Activated CD8-positive, alpha-beta memory T cell treated with anti-CD3 and anti-CD28 coated beads, Interleukin-2, amount 50 U/mL, for 48 hours (primary cell): ENCODE measurements at places on chromosomes 5 and 9.

- DNase-seq = no peak
Observed at GRCh38 chr9:129272348-129273025, 94.4 kb upstream of the IER5L start.

DNA sequence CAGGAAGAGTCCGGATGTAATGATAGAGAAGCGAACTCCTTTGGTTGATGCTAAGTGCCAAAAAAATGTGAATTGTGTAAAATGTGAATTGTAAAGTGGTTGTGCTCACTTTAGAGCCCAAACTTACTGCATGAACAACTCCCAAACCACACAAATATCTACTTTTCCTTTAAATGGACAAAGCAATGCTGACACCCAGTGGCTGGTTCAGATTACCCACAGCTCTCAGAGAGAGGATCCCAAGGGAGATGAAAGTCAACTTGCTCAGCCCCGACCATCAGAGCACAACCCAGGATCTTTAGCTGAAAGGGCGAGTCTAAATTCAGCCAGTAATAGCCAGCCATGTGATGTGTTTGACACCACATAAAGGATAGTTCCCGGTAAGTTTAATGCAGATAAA, 133.7 kb downstream of the NMUR2 start:
- DNase-seq = no peak

GRCh38 chr9:88180081-88180765, 41.9 kb upstream of the SPATA31C2 start:
- DNase-seq = no peak

DNA sequence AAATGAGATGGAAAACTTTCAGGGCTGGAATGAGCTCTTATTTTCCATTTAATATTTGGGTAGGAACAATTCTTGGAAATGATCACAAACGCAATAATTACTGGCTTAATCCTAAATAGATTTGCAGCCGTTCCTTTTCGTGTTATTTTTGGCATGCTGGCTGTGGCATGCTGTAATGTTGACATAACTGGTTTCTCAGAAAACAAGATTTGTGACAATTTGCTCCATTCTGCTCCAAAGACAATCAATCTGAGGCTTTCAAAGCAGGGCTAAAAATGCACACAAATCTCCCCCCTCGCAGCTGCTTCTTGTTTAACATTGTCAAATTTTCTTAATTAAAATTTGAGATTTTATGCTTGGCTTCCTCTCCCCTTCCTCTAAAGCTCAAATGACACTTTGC, 151.2 kb downstream of the TTC39B start:
- DNase-seq = no peak

DNA sequence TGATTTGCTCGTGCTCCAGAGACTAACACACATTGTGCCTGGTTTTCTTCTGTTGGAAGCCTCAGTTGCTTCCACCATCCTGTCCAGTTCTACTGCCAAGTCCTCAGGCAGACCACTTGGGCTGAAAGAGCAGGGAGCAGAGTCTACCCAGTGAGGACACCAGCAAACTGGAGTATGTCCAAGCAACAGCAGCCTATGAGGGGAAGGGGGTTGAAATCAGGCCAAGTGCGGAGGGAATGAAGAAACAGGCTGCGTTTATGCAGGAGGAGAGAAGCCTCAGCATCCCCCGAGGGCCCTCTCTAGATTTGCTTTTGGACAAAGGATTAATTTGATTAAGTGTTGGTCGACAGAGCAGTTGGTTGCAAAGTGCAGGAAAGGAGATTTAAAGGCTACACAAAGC, 14.5 kb downstream of the DOCK2 start:
- no peak for DNase-seq

DNA sequence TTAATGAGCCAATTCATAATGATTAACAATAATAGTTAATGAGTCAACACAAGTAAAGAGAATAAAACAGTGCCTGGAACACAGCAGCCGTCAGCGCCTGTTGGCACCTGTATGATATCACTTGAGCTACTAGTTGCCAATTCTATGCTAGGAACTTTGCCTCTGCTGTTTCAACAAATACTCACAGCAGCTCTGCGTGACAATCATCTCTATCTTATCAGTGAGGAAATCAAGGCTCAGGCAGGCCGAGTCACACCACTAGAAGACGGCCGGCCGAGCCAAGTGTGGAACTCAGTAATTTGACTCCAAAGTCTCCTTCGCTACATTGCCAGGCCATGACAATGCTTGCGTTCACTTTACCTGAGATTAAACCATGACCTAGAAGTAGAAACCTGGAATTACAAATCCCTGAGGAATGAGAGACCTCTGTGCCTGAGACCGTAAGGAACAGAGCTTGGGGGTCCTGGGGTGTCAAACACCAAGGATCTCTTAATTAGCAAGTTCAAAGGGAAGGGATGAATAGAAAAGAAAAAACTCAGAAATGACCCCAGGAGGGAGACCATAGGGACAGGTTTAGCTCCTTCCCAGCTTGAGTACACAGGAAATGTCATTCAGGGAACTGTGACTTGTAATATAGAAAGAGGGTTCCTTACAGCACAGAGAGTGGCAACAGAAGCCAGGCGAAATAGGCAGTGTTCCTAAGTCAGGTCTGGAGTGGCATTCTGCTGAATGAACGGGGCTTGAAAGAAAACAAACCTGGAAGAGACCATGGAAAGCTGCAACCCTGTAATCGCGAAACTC, 109.1 kb downstream of the SUSD1 start:
- DNase-seq = no peak

- no peak for DNase-seq
Observed at GRCh38 chr5:109614301-109614700, 75.4 kb upstream of the MAN2A1 start.

DNA sequence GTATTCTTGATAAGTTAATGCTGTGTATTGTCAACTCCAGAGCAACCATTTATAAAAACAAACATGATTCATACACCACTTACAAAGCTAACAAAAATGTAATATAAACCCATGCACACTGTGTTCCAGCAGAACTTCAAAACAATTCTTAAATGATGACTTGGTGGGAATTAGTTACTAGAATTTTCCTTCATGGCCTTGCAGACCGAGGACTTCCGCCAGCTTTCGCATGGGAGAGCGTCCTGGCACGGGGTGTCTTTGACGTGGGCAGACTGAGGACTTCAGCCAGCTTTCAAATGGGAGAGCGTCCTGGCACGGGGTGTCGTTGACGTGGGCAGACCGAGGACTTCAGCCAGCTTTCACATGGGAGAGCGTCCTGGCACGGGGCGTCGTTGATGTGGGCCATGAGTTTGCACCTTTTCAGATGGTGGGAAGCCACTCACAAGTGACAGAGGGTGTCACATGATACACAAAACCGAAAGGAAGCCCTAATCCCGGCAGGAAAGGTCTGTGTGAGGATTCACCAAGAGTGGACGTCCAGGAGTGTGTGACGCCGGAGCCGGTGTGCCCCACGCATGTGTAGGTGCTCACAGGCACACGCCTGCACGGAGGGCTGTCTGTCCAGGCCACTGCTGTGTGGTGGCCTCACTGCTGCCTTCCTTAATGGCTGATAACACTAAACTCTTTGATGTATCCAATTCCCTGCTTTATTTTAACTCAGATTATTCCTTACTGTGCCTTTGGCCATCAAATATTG, 211.3 kb upstream of the IRX4 start:
- no peak for DNase-seq

DNA sequence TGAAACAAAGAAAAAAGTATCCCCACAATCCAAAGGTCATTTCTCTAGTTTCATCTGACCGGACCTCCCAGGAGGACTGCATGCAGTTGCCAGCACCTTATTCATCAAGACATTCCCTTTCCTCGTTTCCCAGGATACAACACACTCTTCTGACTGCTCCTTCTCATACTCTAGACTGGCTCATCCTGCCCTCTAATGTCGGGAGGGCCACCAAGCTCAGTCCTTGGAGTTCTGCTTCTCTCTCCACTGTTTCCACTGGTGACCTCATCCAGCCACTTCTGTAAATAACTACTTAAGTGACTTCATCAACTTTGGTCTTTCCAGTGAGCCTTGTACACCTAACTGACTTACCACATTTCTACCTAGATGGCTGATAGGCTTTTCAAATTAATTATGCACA, 179.1 kb downstream of the EPB41L4A start:
- no peak for DNase-seq

DNA sequence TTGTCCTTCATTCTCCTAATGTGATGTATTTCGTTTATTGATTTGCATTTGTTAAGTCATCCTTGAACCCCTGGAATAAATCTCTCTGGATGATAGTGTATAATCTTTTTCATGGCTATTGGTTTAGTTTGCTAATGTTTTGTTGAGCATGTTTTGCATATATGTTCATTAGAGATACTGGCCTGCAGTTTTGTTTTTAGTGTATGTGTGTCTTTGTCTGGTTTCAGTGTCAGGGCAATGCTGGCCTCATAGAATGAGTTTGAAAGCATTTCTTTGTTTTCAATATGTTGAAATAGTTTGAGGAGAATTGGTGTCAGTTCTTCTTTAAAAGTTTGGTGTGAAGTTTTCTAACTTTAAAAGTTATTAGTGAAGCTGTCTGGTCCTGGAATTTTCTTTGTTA, 149.6 kb upstream of the ATP10B start:
- DNase-seq = no peak

GRCh38 chr5:173866243-173866857, 21.8 kb upstream of the CPEB4 start:
- DNase-seq = no peak

DNA sequence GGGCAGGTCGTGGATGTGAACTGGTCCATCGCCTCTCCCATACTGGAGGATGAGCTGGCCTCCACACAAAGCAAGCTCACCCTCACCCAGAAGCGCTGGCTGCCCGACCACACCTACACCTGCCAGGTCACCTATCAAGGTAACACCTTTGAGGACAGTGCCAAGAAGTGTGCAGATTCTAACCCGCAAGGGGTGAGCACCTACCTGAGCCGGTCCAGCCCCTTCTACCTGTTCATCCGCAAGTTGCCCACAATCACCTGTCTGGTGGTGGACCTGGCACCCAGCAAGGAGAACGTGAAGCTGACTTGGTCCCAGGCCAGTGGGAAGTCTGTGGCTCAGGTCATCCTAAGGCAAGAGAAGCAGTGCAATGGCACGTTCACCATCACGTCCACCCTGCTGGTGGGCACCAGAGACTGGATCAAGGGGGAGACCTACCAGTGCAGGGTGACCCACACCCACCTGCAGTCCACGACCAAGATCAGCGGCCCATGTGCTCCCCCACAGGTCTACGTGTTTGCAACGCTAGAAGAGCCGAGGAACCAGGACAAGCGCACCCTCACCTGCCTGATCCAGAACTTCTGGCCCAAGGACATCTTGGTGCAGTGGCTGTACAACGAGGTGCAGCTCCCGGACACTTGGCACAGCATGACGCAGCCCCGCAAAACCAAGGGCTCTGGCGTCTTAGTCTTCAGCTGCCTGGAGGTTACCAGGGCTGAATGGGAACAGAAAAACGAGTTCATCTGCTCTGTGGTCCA, 71.3 kb downstream of the INSL6 start:
- no peak for DNase-seq

DNA sequence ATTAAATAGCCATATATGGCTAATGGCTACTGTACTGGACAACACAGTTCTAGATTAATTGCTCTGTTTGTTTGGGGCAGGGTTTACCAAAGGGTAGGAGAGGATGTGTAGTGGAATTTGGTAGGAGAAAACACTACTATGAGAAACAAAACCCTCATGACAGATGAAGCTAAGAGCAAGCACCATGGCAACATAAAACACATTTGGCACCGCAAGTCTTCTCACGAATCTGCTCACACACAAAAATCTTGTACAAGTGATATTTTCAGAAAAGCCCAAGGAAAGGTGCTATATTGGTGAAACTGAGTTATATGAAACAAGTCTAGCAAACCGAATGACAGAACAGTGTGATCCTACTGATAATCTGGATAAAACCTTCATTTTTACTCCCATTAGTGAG, 38.5 kb downstream of the CSF2 start:
- no peak for DNase-seq

- DNase-seq = no peak
Observed at GRCh38 chr5:137201876-137202275, 297.2 kb downstream of the SPOCK1 start.

GRCh38 chr5:9877488-9877887, 247.3 kb upstream of the TAS2R1 start:
- DNase-seq = no peak

GRCh38 chr9:79668956-79669355, 97.2 kb downstream of the TLE4 start:
- no peak for DNase-seq

DNA sequence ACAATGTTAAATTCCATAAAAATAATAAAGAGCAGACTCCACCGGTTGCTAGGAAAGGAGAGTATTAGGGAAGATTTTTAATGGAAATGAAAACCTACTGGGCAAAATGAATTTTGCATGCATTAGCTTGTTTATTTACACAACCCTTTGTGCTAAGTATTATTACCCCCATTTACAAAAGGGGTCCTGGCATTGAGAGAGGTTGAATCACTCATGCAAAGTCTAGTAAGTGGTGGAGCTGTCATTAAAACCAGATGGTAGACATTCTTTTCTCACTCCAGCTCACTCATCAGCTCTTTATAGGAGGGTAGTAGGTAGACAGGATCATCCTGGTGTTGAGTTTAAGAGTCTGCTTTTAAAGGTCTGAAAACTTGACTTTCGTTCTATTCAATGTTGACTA, 395.1 kb downstream of the PLK2 start:
- DNase-seq = no peak

DNA sequence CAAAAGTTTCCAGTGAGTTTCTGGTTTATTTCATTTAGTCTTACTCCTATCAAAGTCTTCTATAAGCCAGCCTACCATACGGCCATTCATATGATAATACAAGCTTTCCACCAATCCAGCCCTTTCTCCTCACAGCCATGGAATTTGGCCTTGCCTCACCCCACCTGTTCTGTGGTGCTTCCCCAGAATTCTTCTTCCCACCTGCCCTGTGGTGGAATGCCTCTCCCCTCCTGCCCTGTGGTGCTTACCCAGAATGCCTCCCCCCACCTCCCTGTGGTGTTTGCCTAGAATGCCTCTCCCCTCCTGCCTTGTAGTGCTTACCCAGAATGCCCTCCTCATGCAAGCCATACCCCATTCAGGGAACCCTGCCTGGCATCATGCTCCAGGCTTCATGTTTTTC, 90.3 kb upstream of the APC start:
- no peak for DNase-seq

DNA sequence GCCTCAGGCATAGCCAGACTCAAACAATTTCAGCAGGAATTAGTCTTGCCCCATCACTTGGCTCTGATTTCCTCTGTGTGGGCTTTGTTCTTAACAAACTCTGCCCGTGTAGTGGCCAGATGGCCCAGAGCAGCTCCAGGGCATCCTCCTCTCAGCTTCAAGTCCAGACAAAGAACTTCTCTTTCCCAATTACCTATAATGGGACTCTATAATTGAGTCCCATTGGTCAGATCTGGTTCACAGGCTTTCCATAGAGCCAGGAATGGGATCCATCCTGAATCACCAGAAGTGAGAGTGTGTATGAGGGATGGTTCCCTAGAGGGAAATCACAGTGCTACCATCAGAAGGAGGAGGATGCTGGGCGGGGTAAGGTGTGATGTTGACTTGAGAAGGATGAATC, 515.8 kb downstream of the KIF4B start:
- DNase-seq = no peak

GRCh38 chr5:7364226-7364875, 31.6 kb upstream of the ADCY2 start:
- DNase-seq = no peak

DNA sequence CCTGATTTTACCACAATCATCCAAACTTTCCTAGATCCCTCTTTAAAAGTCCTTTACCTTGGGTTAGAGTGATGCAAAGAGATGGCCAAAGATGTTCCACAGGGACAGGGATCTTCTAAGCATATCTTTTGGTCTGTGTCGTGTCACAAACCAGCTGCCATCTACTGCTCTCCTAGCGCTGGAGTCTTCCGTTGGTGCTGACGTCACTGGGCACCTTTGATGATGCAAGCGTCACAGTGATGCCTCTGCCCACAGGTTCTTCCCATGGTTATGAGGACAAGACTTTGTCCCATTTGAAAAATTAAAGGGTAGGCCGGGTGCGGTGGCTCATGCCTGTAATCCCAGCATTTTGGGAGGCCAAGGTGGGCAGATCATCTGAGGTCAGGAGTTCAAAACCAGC, 1.7 kb upstream of the GLT6D1 start:
- DNase-seq = no peak
